Renal cortical epithelial cell (primary cell): ENCODE measurements at places on chromosomes 6 and 20. TPM values are rescaled to one million over a fixed set of nuclear protein-coding genes. Genes with fewer than 3 reads are reported as not detected.

- no peak for DNase-seq
Measured at GRCh38 chr6:107730106-107730505, 94.0 kb downstream of the SCML4 start.

DNA sequence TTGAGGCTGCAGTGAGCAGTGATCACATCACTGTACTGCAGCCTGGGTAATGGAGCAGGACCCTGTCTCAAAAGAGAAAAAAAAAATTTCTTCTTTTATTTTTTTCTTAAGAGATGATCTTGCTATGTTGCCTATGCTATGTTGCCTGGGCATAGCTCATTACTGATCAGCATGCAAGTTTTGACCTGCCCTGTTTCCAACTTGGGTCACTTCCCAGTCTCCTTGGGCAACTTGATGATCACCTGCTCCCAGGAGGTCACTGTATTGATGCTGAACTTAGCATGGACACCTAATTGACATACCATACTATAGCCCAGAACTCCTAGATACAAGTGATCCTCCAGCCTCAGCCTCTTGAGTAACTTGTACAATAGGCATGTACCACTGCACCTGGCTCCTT lies 30.7 kb upstream of the NANP start:
- no peak for DNase-seq

DNA sequence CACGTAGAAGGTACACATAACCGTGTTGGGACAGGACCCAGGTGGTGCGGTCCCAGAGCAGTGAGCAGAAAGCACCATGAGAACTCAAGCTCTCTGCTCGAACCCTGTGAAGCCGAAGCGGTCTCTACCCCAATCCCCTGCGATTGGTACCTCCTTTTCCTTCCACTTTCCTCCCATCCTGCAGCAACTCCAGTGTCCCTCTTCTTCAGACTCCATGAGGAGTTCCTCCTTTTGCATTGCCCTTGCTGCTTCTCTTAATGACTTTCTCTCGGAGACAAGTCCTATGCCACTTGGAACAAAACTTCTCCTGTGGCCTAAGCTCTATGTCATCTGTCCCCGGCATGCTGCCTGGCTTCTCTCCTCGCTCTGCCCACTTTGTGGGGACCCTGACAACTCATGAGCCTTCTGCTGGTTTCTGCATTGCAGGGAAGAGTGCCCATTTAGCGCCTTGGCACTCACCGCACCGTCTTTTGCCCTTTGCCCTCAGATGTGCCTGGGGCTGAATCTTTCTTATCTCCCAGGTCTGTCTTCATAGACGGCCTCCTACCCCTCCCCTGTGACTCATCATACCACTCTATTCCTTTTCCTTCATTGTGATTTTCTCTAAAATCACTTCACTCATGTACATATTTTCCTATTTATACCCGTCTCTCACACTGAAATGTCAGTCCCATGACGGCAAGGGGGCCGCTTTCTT lies 9.2 kb upstream of the ZNF831 start:
- no peak for DNase-seq

DNA sequence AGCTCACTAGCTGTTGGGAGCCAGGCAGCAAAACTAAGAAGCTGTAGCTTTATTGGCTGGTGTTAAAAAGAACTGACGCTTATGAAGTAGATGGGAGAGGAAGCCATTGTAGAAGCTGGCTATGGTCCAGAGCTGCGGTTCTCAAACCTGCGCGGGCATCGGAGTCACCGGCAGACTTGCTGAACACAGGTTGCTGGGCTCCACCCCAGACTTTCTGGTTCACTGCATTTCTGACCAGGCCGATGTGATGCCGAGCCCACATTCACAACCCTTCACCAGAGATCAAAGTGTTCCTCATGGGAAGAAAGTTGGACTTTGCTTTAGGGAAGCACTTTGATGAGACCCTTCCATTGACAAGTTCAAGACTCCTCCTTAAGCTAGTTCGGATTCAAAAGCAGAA lies 231.6 kb downstream of the QKI start:
- DNase-seq: peak; percentile 65

DNA sequence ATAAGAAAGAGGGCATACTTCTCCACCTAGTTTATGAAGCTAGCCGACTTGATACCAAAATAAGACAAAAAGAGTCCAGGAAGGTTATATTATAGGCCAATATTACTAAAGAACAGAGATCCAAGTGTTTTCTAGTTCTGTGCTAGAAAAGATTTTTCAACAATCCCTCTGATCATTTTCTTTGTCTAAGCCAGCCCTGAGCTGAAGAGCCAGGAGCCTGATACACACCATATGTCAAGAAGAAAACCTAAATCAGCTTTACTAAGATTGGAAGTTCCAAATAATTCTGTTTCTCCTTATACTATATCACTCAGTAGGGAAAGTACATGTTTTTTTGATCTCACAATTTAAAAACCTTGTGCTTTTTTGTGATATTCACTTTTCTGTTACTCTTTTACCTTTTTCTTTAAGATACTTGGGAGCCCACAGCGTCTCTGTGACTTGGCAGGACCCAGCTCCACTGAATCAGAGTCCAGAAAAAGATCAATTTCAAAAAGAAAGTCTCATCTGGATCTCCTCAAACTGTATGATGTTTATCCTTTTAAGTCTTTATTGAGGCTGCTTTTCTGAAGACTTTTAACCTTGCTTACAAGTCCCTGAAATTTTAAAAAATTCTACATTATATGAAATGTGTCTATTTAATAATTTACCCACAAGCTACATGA lies 43.0 kb upstream of the PBOV1 start:
- DNase-seq: no peak

DNA sequence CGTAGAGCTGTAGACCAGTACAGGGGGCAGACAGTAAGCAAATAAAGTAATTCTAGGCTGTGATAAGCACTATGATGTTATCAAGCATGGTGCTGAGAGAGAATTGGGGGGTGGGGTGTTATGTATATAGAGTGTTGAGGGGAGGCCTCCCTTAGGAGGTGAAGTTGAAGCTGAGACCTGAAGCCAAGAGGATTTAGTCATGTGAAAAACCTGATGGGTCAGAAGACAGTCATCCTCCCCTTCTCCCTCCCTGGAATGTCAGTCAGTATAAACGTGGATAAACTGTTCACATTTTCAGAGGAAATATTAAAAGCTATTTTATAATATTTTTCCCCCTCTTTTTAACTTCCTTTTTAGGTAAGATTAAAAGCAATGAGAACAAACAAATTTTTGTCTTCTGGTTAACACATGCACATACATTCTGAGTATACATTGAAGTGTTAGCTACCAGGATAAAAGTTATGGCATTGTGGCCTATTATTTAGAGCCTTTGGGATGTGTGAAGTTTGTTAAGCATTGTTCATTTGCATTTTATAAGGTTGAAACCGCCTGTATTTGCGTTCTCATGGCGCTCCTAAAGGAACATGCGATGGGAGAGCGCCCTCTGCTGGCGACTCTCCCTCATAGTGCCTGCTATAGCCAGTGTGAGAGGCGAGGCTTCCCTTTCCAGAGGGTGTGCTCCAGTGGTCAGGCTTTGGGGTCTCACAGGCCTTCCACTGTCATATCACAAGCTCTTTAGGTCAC lies 35.4 kb upstream of the MAPK13 start:
- DNase-seq: peak; percentile 54

DNA sequence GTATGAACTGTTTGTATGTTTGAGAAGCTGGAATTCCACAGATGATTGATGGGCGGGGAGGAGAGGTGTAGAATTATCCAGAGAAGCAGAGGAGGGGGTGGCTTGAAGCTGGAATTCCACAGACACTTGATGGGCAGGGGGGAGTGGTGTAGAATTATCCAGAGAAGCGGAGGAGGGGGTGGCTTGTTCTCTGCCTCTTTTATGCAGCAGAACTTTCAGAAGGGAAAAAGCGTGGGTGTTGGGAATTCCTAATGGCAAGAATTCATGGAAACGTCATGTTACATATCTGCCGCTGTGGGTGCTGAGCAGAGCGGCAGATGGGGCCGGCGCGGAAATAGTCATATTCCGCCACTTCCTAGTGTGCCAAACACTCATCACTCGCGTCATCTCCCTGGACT lies 167.9 kb upstream of the KCNG1 start:
- DNase-seq: no peak

DNA sequence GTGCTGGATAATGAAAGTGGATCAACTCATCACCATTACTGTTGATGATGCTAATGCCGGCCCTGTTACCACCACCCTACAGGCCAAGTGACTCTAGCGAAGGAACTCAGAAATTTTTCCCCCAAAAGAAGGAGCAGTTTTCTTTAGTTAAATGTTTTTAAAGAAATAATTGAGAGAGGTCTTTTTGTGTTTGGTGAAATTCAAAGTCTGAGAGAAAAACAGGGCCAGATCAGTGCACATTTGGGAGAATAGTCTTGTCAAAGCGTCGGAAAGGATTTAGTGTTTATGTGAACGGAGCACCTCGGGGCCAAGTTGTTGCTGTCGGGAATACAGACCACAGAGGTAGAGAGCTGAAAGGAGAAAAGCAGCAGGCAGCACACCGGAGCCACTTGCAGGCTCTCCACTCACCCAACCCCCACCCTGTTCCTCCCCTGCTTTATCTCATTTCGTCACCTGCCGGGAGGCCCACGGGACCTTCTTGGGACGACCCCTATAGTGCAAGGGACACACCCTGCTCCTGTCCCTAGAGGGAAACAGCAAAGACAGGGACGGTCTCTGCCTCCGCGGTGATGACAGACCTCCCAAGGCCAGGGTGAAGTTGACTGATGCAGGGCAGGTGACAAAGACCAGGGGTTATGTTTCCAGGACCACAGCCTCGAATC lies 6.8 kb downstream of the TFAP2B start:
- no peak for DNase-seq

- DNase-seq: peak; percentile 25
Measured at GRCh38 chr6:107082045-107082444, 33.3 kb downstream of the BEND3 start.

DNA sequence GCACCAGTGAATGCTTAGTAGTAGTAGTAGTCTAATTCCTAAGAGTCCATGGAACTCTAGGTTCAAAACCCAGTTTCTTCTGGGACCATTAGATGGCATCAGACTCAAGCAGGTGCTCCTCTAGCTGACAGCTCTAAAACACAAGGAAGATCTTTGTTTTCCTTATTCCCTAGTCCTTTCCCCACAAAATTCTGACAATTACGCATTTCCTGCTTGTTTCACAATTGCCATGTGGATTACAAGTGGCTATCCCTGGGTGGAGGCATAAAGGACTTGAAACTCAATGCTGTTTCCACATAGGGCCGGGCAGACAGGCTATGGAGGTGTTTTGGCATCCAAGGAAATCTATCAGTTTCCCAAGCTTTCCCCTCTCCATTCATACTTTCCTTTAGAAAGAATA lies 9.2 kb upstream of the HLA-DOB start:
- DNase-seq: peak; percentile 64

DNA sequence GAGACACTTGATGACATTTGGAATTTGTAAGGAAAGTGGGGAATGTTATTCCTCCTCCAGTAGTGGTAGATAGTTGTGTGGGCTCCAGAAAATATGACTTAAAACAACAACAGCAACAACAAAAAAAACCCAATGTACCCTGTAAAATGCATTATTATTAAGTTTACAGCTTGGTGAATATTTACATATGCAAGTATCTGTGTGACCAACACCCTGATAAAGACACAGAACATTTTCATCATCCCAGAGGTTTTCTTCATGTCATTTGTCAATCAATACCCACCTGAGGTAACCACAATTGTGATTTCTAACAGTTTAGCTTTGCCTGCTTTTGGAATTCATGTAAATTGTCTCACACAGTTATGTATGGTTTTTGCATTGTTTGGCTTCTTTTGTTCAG lies 152.1 kb upstream of the GRIK2 start:
- DNase-seq: no peak

DNA sequence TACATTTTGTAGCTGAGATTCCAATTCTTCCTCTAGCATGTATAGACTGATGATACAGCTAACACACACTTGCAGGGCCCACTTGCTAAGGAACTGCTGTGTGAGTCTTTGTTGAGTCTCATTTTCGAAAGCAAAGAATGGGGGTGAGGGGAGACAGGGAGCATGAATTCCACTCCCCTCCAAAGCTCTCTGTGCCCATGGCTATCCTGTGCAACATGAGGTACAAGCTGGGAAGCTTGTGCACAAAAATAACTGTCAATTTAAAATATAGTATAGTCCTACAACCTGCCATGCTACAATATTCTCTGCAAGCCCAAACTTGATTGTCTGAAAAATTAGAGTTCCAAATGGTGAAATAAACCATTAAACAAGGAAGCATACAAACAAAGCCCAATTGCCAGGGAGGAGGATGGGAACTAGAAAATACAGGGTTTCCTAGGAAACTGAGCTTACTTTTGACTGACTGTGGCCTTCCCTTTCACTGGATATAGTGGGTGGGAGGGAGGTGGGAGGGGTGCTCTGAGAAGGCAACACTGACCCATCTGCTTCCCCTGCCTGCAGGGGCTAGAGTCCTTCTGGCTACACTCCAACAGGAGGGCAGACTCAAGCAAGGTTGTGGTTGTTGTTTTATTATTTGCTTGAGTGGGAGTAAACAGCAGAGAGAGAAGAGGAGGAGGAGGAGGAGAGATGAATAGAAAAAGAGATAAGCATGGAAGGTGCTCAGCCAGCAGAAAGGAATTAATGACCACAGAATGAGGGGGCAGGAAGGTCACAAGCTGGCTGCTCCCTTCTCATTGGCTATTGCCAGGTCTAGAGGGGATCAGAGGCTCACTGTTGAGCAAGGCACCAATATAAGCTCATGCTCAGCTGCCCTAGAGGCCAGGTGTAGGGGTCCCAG lies 84.6 kb downstream of the FYN start:
- peak; percentile 80 for DNase-seq

GRCh38 chr6:13327691-13328075 lies 654 bp downstream of the TBC1D7 start:
- no peak for DNase-seq

Gene SLCO4A1
- 6.1 and 30.7 TPM in 2 replicates for total RNA-seq

Gene PSMB1
- total RNA-seq: 195 and 429 TPM in 2 replicates

Gene RIPPLY2
- total RNA-seq: not detected in 2 replicates

Gene CLIC5
- 0.35 and 3.5 TPM in 2 replicates for total RNA-seq
